ENCODE measurements at places on chromosomes 1 and 21.

GRCh38 chr1:151990856-151991198 is 2.8 kb downstream of the S100A10 start:
- DNase-seq: no peak

DNA sequence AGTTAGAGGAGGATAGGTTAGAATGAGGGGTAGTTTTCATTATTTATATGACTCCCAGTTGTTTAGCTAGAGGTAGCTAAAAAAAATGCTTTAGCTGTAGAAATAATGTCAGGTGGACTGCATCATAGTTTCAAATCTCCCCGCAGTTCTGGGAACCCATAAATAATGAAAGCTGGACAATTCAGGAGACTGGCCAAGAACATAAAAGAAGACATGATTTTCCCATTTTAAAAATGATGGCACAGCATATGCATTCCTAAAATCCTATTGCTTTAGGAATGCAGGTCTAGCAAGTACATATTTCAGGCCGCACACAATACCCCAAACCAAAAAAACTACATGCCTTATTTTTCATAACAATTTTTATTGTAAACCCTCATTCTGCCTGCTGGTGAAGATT is 143.3 kb downstream of the CTH start:
- DNase-seq: no peak

DNA sequence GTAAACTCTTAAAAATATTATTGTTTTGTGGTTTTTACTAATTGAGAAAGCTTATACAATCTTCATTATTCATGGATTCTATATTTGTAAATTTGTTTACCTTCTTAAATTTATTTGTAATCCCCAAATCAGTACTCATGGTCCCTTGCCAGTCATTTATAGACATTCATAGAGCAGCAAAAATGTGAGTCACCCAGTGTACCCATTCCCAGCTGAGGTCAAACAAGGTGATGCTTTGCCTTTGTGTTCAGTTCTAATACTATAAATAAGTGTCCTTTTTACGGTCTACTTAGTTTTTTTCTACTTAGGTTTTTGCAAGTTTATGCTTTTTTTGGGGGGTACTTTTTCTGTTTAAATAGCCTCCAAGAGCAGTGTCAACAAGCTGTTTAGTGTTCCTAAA is 36.1 kb downstream of the SORT1 start:
- peak; percentile 31 for DNase-seq

DNA sequence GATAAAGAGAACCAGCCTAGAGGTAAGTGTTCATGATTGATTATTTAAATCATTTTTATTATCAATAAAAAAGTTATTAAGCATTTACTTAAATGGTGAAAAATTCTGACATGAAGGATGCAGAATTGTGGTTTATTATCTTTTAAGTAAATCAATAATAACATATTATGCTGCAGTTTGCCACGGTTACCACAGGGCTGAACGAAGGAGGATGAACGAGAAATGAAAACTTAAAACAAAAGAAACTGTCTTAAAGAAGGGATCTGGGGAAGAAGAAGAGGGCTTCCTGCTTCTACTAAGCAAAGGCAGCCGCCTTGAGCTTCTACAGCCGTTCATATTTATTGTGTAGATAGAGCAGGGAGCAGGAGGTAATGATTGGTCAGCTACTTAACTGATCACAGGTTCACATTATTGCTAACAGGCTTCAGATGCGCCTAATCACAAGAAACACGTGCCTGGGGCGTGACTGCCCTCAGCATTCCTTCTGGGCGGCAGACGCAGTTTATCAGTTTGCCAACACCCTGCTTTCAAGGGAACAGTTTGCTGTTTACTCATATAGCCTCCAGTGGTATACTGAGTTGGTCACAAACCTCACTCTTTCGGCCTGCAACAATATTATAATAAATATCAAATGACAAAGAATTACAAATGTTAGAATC is 5.8 kb upstream of the FNBP1L start:
- peak; percentile 37 for DNase-seq

- no peak for DNase-seq
Observed at GRCh38 chr1:222040955-222041354, 299.1 kb upstream of the DUSP10 start.

DNA sequence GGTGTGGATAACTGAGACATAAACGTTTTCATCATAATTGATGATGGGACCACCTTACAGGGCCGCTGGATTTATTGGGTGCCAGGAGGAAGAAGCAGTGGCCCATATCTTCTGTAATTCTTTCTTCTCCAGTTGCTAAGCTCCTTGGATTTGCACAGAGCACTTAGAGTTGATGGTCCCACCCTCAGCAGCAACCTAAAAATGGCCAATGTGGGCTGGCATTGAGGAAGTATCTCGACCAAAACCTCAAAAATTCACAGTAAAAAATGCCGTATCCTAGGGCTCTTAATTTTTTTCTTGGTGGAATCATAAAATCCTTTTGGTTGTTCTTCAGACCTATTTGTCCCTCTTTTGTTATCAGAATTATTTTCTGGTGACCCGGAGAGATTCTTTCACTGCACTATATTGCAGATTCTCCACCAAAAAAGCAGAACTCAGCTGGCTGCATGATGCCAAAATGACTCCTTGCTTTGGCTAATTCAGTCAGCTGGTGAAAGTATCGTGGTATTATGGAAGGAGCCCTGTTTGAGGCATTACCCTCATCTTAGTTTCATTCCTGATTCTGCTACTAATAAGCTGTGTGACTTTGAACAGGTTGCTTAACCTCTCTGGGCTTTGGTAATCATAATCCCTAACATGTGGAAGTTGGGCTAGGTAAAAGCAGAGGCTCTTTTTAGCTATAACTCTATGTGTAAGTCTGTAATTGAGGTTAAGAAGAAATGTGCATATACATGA is 27.6 kb downstream of the KIRREL1 start:
- DNase-seq: no peak

DNA sequence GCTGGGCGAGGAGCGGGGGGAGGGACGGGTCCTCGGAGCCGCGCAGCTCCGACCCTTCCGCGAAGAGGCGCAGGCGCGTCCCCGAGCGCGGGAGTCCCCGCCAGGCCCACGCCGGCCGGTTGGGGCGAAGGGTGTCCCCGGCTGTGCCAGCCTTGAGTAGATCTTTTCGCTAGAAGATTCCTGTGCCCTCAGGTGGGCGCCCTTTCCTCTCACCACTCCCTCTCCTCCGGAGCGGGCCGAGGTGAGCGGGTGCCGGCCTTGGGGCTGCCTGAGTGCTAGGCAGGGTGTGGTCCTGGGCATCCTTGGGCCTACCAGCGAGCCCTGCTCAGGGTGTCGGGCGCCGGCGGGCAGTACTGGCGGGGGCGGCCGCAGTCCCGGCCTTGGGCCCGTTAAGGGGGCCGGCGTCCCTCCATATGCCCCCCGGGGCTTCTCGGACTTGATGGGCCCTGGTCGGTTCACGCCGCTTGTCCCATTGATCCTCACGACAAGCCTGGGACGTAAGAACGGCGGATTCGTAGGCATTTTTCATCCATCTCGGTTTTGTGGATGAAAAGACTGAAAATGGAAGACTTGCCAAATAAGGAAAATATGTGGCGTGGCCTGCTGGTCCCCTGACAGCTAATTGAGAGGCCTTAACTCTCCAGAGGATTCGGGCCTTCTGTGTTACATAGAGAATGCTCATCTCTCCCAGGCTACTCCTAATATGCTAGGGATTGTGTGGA is 712 bp downstream of the DEGS1 start:
- peak; percentile 60 for DNase-seq

DNA sequence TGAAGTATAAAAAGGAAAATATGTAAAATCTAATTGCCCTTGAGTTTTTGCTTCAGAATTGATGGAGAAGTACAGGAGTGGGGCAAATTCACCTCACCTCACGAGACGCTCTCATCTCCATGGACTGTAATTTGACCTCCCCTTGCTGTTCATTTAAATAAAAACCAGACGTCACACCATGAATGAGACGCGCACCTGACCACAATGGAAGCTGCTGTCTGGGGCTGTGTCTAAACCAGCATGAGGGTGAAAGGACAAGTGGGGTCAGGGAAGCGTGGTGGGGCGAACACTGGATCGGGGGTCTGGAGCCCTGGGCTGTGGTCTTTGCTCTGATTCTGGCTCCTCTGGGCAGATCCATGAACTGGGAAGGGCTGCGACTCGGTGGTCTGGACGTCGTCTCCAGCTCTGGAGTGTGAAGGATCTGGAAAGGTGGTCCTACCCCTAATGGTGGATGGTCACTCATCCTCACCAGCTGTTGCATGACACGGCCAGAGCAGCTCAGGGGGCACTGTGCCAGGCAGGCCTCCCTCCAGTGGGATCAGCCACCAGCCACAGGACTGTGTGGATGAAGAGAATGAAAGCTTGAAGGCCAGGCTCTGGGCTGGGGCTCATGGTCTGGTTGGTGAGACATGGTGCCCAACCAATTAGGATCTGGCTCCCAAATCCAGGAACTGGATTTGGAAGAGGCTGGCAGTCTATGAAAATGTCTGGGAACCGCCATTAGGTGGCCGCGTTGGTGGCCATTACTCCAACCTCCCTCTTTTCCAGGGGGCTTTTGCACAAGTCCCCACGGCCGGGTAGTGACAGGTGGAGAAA is 728.6 kb downstream of the PTPRU start:
- no peak for DNase-seq

DNA sequence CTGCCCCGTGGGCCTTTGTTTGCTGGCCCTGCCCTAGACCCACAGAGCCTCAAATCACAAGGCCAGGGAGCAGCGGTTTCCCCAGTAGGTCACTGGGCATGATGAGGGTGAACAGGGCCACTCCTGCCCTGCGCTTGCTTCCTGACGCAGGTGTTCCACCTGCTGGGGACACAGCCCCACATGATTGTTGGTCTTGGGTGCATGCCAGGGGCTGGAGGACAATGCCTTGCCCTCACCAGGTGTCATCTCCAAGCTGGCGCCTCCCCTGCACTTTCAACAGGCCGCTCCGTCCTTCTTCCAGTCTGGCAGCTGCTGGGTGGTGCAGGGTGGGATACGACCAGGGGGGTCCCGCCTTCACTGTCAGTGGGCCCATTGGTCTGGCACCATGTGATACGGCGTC is 24.3 kb downstream of the IL10RB start:
- DNase-seq: no peak

DNA sequence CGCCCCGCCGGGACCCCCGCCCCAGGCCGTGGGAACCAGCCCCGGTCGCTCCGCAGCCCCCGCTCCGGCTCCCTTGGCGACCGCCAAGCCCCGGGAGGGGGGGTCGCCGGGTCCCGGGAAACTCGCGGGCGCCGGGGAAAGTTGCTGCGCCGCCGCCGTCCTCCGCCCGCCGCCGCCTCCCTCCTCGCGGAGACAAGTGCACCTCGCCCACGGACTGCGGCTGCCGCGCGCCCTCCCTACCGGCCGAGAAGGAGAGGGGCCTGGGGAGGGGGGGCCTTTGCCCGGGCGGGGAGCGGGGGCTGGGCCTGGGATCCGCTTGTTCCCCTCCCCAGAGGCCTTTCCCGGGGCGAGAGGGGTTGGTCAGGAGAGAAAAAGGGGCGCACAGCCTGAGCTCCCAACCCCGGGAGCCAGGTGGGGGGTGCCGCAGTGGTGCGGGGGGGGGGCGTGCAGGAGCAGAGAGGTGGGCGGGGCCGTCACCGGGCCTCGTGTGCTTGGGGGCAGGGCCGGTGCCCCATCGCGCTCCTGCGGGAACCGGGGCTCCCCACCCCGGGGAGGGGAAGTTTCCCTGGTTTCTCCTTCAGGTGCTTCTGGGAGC is 592 bp downstream of the AGRN start:
- no peak for DNase-seq

- DNase-seq: peak; percentile 54
Observed at GRCh38 chr1:93613898-93614297, 67.7 kb downstream of the BCAR3 start.

DNA sequence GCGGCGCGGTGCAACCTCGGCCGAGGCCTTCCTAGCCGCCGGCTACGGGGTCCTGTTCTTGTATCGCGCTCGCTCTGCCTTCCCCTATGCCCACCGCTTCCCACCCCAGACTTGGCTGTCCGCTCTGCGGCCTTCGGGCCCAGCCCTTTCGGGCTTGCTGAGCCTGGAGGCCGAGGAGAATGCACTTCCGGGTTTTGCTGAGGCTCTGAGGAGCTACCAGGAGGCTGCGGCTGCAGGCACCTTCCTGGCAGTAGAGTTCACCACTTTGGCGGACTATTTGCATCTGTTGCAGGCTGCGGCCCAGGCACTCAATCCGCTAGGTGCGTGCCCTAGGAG is 379 bp downstream of the PPCS start:
- peak; percentile 26 for DNase-seq

GRCh38 chr1:184035719-184036516 is 1.6 kb downstream of the COLGALT2 start:
- no peak for DNase-seq

DNA sequence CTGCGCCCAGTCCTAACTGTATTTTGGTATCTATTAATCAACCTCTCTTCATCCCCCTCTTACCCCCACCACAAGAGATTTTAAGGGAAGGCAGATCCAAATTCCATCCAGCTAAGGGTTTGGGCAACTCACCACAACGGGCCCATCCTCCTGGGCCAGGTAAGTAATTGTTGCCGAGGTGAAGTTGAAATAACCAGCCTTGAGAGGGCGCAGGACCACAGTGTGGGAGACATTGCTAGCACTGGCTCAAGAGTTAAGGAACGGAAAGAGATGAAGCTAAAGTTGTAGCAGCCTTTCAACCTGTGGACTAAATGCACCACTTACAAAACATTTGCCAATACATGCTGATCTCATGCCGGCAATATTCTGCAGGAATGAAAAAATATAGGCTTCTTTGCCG is 5.9 kb downstream of the SSR2 start:
- no peak for DNase-seq

DNA sequence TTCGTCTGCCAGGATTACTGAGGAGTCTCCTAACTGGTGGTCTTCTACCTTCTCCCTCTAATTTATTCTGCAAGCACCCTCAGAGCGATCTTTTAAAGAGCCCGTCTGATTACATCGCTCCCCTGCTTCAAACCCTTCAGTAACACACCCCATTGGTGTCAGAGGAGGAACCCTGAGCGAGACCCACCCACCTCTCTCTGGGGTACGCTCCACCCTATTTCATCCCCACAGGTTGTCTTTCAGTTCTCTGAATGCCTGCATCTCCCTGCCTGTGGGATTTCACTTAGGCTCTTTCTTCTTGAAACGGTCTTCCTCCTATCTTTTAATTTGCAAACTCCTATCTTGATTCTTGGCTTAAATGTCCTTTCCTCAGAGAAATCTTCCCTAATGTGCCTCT is 39.4 kb downstream of the C1orf21 start:
- DNase-seq: no peak

DNA sequence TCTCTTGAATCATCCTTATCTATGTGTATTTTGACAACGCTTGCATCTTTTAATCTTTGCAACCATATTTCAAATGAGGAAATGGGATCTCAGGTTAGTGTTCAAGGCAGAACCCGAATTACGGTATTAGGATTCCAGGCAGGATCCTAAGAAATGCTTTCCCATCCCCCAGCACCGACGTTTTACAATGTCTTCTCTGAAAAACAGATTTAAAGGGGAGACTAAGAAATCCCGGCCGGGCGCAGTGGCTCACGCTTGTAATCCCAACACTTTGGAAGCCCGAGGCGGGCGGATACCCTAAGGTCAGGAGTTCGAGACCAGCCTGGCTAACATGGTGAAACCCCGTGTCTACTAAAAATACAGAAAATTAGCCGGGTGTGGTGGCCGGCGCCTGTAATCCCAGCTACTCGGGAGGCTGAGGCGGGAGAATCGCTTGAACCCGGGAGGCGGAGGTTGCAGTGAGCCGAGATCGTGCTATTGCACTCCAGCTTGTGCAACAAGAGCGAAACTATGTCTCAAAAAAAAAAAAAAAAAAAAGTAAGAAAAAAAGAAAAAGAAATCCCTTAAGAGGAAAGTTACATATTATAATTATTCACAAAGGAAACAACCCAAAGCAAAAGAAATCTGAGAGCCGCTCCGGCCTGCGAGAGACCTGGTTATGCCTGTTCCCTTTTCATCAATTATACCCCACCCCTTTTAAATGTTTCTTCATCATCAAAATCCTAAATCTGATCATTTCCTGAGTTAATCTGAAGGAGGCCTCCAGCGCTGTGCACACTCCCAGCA is 801 bp upstream of the GORAB start:
- no peak for DNase-seq
